Gastroesophageal sphincter (tissue), 4 donors: ENCODE measurements at places on chromosomes 16 and 17.

DNA sequence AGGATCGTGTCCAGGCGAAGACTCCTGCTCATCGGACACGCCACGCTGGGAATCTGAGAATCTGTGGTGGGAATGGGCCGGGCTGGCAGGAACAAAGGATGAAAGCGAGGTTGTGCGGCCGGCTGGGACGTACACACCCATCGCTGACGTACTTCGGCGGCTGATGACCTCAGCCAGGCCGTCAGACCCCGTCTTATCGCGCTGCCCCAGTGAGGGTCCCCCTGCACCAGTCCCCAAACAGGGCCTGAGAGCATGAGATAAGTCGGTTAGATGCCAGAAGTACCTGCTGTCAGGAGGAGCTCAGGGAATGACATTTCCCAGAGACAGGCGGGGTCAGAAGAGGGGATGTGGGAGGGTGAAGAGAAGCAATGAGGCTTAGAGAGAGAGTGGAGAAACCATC lies 16.0 kb upstream of the SP6 start:
- ATAC-seq = no peak

DNA sequence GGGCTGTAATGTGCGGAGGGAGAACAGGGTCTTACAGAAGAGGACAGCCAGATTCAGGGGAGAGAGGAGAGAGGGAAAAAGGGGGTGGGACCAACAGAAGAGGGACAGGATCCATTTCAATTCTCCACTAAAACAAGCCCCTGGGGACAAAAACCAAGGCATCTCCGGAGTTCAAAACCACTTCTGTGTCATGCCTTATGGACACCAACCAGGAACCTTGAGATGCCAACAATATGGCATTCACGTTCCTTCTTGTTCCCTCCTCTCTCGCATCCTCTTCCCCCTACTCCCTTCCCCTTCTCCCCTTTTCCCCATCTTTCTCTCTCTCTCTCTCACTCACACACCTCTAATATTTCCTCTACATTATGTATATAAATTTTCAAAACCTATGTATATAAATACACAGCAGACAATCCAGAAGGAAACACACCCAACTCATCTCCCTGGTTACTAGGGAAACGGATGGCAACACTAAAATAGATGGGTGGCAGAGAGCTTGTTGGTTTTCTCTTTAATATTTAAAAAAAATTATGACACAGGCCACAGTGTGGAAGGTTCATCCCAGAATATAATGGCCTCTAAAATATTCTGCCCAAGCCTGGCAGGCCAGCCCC lies 123.1 kb downstream of the SLC39A11 start:
- no peak for ATAC-seq

DNA sequence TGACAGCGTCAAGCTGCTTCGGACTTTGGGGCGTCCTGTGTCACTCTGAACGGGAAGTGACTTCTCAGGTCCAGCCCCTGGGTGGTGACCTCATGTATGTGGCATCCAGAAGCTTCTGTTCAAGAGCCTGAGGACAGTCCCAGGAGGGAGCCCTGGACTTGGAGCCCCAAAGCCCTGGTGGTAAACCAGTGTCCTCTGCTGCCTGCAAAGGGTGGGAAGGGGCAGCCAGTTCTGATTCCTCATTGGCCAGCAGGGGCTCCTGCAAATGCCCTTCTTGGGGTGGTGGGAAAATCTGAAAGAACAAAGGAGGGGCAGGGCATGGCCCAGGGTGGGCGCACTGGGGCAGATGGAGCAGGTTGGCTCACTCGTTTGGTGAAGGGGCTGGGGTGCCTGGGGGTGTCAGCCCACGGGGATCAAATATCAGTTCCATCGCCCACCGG lies 1.6 kb downstream of the OSGIN1 start:
- ATAC-seq = no peak

DNA sequence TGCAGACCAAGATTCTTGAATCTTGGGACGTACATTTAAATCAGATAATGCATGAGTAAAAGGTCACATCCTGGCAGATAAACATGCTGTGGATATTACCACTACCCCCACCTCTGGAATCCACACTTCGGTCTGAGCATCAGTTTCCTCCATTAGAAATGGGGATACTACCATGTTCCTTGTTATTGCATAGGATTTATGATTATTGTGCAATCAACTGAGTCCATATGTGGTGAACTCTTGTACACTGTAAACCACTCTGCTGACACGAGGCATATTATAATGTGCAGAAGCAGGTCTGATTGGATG lies 108.7 kb downstream of the VAT1L start:
- no peak for ATAC-seq

DNA sequence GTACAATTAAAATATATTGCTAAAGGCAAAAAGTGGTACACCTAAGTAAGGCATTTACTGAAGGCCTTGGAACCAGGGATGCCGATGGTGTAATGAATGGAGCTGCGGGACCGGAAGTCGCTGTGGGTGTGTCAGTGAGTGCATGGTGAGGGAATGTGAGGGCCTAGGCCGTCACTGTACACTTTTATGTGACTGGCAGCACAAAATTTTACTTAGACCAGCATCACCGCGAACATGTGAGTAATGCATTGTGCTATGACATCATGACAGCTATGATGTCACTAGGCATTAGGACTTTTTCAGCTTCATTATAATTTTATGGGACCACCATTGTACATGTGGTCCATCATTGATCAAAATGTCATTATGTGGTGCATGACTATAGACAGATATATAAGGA lies 14.7 kb downstream of the ALOX15B start:
- ATAC-seq = no peak
